Pancreas (tissue), 10 donors: ENCODE measurements at places on chromosomes 1 and 21.

- DNase-seq = no peak
These were observed at the start of gene CCDC18 for GRCh38 chr1:93180723-93181613. Gene CCDC18, plus strand, starts transcription at chr1:93180724. Its CDS starts 2,638 bp downstream, at chr1:93183362.

DNA sequence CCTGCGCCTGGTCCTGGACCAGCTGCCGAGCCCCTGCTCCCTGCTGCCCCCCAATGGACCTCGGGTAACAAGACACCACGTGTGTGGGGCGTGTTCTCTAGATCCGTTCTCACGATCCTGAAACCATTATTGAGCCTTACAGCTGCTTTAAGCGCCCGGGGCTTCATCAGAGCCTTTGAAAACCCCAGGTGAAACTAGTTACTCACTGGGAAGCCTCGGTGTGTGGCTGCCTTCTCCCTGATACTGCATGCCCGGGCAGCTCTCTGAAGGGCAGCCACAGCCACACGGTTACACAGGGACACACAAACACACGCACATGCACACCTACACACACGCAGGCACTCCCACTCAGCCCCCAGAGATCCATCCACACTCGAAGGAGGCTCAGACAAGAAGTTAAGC is 5.3 kb downstream of the HES2 start:
- DNase-seq = no peak

- DNase-seq = no peak
These were observed at the start of gene TSPEAR for GRCh38 chr21:44711327-44712202. Gene TSPEAR, minus strand, starts transcription at chr21:44711572. Its CDS starts 58 bp downstream, at chr21:44711514.

DNA sequence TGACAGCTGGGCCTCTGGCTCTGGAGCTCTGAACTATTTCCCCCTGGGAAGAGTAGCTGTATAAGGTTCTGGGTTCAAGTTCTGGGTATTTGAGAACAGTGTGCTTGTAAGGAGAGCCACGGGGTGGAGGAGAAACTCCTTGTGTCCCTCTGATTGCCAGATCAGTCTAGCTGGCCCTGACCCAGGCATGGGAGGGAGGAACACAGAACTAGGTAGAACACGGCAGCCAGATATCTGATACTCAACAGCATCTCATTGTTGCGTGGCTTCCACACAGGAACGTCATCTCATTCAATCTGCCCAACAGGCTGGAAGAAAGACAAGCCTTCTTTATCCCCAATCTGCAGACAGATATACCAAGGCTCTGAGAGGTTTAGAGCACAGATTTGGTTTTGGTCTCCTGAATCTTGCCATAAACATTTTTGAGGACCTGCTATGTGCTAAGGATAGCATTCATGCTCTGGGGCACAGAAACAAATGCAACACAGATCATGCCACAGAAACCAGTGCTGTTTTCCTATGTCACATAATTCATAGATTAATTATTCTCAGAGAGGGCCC is 83.8 kb downstream of the PLXNA2 start:
- no peak for DNase-seq

DNA sequence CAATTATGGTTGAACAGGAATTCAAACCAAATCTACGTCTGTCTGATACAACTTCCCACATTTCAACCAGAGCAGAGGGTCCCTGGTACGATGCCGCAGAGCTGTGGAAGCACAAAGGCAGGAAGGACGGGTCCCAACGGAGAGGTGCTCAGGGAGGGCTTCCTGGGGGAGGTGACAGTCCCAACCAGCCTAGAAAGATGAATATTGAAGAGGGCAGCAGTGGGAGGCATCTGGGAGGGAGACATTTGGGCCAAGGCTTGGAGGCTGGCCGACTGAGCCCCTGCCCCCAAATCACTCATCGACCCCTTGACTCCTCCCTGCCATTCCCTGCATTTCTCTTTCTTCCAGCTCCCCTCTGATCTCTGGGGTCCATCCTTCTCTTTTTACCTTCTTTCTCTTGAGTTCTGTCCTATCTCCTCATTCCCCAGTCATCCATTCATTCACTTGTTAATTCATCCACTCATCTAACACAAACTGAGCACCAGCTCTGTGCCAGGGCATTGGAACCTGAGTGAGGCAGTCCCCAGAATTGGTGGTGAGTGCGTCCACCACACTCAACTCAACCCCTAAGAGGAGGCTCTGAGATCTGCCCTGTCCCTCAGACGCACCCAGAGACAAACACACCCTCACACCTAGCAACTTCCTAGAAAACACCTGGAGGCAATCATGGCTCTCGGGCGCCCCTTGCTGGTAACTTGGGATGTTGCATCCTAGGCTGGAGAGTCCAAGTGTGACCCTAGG is 13.2 kb upstream of the CELA3B start:
- peak; percentile 68 for DNase-seq
